CD4-positive, alpha-beta T cell treated with Interleukin-4 for 1 hour (primary cell): ENCODE measurements at places on chromosomes 5 and 9.

- DNase-seq = no peak
These were observed 171.6 kb downstream of the RMI1 start for GRCh38 chr9:84152204-84152603.

GRCh38 chr9:83106263-83106662 lies 43.3 kb upstream of the RASEF start:
- no peak for DNase-seq

- DNase-seq = no peak
These were observed 16.2 kb upstream of the MEF2C start for GRCh38 chr5:88899096-88899737.

GRCh38 chr5:89371646-89372045 lies 488.7 kb upstream of the MEF2C start:
- no peak for DNase-seq

DNA sequence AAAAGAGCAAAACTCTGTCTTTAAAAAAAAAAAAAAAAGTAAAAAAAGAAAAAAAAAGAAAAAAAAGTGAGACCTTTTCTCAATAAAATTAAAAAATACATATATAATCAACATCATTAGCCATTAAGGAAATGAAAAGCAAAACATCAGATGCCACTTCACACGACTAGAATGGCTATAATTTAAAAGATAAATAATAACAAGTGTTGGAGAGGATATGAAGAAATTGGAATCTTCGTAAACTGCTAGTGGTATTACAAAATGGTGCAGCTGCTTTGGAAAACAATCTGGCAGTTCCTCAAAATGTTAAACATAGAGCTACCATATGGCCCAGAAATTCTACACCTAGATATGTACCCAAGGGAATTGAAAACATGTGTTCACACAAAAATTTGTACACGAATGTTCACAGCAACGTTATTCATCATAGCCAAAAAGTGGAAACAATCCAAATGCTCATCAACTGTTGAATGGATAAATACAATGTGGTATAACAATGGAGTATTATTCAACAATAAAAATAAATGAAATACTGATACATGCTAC lies 45.3 kb upstream of the SIL1 start:
- no peak for DNase-seq

DNA sequence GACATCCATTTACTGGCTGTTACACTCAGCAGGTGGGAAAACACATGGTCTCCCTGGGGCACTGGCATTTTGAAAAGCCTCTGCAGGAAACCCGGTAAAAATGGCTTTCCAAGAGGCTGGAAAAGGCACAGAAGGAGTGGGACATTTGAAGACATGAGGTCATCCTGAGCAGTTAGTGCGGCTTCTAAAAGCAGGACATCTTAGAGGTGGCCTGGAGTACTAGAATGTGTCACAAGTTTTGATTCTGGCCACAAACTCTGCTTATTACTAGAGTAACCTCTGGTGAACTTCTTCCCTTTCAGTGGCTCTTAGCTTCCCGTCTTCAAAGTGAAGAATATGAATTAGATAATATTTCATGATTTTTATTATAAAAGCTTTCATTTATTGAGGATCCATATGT lies 423.0 kb upstream of the BRINP1 start:
- no peak for DNase-seq

GRCh38 chr5:91607675-91608074 lies 224.6 kb upstream of the ARRDC3 start:
- no peak for DNase-seq

GRCh38 chr9:108910914-108911313 lies 23.0 kb downstream of the ELP1 start:
- no peak for DNase-seq

DNA sequence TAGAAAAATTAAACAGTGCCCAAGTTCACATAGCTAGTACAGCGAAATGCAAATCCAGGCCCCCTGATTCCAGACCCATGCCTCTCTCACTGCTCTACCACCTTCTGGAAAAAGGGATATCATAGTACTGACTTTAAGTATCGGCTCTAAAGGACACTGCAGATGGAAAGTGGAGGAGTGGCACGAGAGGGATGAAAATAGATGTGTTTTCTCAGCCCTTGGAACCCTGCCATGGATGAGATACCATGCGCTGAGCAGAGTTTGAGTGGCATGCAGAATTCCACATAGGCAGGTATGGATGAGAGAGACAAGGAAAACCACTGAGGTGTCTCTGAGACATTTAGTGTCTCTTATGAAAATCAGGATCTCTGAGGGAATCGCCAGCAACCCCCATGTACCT lies 18.8 kb downstream of the CKMT2 start:
- DNase-seq = no peak

DNA sequence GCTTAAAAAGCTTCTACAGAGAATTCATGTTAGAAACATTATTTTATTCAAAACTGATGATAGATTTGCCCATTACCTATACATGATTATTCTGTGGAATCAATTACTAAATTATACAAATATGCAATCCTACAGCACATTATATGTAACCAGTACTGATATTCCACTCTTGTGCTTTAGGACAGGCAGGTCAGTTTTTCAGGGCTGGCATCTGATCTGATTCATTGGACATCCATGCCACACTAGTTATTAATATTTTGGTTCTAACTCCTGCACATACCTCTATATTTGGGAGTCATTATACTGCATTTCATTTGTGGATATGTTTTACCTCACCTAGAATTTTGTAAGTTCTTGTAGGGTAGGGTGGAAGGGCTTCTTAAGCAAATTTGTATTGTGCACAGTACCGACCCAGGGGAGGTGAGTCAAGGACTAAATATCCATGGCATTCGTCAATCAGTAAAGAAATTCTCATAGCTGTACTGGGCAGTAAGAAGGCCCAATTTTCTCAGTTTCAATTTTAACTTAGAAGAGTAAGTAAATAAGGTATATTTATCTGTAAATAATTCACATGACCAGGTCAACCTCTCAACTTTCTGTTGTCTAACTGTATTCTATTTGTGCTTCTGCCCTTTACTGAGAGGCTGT lies 33.5 kb downstream of the ELOVL7 start:
- DNase-seq = no peak

DNA sequence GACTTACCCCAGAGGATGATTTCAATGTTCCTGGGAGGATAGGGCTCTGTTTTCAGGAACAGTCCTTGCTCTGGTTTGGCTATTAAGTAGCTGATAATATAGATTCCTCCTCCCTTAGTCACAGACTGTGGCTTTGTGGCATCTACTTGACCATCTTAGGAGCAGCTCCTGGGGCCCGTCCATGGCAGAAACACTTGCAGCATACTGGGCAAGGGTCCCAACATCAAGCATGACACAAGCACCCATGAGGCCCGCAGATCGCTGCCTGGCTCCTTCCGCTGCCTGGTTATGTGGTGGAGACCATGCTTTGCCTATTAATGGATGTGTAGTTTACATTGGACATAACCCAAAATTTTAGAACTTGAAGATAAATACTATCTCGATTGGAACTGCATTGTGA lies 170.1 kb downstream of the ICE1 start:
- DNase-seq = no peak

DNA sequence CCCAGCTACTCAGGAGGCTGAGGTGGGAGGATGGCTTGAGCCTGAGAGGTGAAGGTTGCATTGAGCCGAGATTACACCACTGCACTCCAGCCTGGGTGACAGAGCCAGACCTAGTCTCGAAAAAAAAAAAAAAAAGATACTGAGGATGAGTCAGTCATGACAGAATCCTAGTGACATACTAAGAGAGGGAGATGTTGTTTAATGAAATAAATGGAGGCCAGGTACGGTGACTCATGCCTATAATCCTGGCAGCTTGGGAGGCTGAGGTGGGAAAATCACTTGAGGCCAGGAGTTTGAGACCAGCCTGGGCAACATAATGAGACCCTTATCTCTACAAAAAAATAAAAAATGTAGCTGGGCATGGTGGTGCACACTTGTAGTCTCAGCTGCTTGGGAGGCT lies 107.2 kb downstream of the ZFAND5 start:
- no peak for DNase-seq

- DNase-seq = no peak
These were observed 22.2 kb upstream of the CREBRF start for GRCh38 chr5:173033923-173034322.

DNA sequence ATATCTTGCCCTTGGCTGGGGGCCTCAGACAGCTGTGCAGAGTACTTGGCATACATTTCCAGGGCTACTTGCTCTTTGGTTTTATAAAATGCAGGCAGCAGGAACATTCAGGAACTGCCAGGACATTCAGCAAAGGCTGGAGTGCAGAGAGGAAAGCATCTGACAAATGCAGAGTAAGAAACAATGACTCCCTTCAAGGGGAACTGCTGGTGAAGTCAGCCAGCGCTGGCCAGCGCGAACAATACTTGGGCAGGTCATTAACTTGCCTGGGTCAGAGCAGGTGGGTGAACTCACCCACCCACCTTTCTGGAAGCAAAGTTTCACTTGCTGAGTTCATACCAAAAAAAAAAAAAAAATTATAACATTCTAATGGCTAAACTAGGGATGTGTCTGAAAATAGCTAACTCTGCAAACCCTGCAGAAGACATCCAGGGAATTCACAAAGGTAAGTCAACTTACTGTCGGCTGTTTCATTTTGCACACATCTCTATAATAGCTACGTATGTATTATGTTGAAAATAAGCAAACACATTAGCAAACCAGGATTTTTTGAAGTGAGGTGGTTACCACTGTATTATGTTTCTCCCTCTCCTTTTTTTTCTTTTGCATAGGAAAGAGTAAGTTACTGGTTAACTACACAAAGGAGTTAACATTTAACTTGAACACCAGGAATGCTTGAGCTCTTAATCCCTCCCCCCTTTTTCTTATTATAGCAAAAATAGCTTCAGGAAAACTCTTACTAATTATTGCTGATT lies 152.2 kb downstream of the GLIS3 start:
- DNase-seq = no peak
